ENCODE measurements at places on chromosomes 16 and 17.
A peak's percentile ranks its signal among the peaks of the same experiment; 100 is the strongest.

DNA sequence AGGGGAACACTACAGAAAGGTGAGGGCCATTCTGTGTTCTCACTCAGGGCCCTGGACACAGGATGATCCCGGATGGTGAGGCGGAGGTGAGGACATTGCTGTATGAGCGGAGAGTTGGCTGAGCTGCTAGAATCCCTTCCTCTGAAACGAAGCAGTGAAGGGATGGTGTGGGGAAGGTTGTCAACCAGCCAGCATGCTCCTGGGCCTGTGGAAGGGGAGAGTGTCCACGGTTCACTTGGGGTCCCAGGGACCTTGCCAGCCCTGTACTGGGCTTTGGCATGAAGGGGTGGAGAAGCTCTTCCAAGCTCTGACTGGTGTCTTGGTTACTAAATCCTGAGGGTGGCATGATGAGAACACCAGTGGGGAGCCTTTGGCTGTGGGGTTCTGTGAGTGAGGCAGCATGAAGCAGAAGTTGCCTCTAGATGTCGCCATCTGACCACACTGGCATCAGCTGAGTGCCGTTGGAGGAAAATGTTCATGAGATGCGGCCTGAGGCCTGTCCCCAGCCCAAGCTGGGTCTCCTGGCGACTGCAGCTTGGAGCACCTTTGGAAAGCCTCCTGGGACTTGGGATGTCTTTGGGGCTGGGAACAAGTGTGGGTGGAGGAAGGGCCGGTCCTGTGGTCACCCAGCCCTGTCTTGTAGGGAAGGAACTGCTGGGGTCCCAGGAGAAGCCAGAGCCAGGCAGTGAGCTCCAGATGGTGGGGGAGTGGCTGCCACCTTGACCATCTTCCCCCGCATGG is 14.8 kb downstream of the PDP2 start:
- peak; percentile 82 for DNase-seq

GRCh38 chr17:73902416-73903181 is 258.4 kb upstream of the SDK2 start:
- DNase-seq = no peak

DNA sequence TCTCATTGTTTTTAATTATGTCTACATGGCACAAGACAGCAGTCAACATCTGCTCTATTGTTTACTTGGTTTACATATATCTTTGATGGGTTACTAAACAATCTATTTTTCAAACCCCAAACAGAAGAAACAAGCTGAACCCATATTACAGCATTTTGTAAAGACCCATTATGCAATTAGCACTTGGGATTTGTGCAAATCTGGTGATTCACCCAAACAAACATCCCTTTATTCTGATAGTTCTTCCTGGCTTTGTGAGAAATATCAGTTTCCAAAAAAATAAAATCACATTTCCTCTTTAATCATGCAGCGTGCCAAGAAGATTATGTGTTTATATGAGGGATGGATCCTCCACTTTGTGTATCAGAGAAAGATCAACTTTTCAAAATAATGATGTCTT is 16.8 kb upstream of the RBFOX1 start:
- no peak for DNase-seq

DNA sequence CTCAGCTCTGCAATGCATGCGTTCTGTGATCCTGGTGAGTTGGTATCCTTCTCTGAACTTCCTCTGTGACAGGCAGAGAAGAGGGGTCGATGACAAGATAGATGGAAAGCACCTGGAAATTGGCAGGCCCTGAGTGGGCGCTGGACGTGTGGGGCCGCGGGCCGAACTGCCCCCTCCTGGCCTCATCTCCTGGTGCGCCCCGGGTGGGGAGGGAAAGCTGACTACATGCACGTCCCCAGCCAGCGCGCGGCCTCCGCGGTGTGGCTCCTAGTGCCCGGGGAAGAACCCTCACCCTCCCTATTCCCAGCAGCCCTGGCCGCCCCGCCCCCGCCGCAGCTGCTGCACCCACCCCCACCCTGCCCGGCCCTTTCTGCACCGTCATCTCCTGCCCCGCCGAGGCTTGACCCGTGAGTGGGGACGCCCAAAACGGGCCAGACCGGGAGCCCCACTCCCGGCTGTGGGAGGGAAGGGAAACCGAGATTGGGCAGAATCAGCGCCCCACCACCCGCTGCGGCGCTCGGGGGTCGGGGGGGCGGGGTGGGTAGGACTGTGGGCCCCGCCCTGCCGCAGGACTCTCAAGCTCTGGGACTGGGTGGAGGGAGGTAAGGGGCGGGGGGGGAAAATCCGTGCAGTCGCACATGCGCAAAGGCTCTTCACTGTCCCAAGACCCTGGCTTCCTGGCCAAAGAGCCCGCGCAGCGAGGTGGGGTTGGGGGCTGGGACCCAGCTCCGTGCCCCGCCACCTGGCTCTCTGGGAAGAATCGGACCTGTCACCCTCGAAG is at the start of gene NOL3:
Gene NOL3 (plus strand): TSS at position 371 of the 781 bp plus-strand sequence.
- DNase-seq = peak; percentile 94

- DNase-seq = no peak
These were observed 314.1 kb upstream of the IRX5 start for GRCh38 chr16:54616610-54617009.

DNA sequence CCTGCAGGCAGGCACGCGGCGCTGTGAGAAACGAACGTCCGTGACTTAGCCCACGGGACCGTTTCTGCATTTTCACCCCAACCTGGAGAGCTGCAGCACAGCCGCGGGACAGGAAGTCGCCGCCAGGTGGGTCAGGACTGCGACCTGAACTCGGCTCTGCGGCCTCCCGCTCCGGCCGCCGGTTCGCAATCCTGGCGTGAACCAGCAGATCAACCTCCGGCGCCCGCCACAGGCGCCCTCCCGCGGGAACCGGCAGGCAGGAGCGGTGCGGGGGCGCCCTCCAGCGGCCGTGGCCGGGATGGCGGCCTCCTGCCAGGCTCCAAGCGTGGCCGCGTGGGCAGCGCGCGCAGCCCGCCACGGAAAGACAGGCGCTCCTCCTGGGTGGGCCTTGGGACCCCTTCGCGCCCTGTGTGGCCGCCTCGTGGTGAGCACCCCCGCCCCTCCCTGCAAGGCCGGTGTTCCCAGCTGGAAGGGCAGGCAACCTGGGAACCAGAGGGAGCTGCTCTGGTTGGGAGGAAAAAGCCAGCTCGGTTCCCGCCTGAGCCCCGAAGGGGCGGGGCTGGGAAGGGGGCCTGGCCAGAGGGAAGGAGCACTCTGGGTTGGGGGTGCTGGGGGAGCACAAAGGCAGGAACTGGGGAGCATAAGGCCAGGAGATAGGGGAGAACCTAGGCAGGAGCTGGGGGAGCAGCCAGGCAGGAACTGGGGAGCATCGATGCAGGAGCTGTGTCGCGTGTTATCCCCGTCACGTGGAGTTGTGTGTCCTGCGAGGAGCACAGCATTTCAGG is 28.2 kb downstream of the ACTG1 start:
- peak; percentile 94 for DNase-seq

DNA sequence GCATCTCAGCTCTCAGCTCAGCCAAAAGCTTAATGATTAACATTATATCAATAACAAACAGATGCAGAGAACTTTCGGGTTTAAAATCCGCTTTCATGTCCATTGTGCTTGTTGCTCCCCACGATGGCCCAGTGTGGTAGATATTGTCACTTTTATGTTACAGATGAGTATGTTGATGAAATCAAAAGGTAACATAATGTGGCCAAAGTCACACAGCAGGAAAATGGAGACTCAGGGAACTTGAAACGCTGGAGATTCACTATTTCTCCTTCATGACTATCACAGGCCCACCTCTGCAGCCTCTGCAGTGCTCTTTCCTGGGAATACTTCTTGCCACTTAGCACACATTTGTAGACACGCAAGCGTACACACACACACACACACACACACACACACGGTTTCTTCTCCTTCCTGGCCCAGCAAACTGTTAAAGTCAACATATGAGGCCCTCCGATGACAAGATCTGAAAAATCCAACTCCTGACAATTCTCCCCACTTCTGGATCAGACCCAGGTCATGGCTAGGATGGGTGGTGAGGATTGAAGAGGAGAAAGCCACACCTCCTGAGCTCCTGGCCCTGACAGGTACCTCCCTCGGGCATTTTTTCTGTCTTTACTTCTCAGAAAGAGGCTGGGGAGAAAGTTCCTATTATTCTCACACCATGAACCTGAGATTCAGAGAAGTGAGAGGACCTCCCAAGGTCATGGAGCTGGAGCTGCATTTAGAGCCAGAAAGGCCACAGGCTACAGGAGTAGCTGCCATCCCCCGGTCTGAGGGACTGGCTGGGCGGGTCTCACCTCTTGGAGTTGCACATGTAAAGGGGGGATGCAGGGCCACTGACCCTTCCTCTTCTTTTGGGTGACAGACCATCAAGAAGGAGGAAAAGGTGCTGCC is 9.7 kb downstream of the DRC7 start:
- no peak for DNase-seq

DNA sequence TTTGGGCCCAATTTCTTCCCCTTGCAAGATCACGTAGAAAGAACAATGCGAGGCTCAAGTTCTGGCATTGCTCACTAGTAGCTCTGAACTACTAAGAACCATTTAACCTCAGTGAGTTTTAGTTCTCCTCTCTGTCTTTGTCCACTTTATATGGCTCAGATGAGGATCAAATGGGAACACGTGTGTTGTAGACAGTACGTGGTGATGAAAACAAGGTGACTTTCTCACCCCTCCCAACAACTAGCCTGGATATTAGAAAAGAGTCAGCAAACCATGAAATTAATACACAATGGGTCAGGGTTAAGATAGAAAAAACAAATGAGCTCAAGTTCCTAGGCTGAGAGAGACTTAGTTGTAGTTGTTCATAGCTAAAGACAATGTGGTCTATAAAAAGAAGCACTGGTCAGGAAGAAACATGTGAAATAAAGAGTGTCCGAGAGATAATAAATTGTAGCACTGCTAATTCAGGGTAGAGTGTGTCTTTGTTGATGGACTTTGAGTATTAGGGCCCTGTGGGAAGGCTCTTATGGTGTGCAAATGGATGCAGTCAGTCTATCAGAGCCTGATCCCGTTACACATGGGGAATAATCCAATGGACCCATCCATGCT is 417.0 kb downstream of the HAPSTR1 start:
- no peak for DNase-seq

DNA sequence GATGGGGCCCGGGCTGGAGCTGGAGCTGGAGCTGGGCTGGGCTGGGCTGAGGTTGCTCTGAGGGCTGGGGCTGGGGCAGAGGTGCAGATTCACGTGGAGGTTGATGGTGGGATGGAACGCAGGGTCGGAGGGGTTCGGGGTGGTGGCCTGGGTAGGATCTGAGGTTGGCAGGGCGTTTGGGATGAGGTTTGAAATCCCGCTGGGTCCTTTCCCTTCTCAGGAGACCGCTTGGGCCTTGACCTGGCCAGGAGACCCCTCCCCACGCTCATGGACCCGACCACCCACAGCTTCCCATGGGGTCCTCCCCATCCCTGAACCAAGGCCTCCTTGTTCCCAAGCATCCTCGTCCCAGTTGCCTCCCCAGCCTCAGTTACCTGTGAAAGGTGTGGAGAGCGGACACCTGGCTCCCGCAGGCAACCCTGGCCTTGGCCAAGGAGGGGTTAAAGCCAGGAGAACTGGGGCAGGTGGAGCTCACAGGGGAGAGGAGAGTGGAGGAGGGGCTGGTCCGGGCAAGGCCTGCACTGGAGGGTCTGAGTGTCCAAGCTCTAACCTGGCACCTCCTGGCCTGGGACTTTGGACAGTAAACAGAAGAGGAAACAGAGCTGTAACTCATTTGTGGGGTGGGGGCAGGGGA is at the start of gene ASGR2:
Gene ASGR2 (minus strand): TSS at position 582 of the 634 bp plus-strand sequence. CDS start 582 bp downstream, outside the sequence.
- DNase-seq = no peak

DNA sequence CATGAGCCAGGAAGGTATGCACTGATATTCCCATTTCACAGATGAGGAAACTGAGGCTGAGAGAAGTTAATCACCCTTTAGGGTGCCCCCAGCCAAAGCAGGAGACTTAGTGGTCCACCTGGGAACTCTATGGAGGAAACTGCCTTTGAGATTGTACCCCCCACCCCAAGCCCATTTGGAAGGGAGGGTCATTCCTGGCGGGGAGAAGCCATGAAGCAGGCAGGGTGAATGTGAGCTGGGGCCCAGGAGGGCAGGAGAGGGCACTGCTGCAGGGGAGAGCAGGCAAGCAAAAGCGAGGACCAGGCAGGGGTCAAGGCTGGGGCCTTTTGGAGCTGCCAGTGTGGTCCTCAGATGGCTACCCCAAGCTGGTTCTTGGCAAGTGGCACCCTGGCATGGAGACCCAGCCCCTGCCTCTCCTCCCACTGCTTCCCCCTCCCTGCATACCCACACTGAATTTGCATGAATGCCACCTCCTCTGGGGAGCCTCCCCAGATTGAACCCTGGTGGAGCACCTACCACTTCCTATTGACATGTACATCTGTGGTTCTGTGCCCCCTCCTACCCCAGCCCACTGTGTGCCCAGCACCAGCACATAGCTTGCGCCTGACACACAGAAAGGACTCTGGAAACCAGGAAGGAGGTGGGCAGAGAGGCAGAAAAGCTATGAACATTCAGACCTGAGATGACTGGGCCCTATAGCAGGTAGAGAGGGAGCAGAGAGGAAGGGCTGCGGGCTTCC is 965 bp upstream of the TMC6 start:
- no peak for DNase-seq

- no peak for DNase-seq
These were observed 1.3 kb upstream of the ALKBH5 start for GRCh38 chr17:18182110-18182977.

GRCh38 chr16:6684076-6684673 is 648.5 kb upstream of the RBFOX1 start:
- no peak for DNase-seq

GRCh38 chr17:31074772-31075555 is 19.8 kb upstream of the NF1 start:
- DNase-seq = no peak

- DNase-seq = no peak
These were observed 3.2 kb upstream of the KRT20 start for GRCh38 chr17:40888196-40888720.

GRCh38 chr17:18961634-18962493 is 9.9 kb downstream of the SLC5A10 start:
- no peak for DNase-seq

- peak; percentile 79 for DNase-seq
These were observed 6.8 kb upstream of the WBP2 start for GRCh38 chr17:75861927-75862317.

GRCh38 chr17:32267690-32268205 is 2.1 kb downstream of the RHBDL3 start:
- DNase-seq = no peak

DNA sequence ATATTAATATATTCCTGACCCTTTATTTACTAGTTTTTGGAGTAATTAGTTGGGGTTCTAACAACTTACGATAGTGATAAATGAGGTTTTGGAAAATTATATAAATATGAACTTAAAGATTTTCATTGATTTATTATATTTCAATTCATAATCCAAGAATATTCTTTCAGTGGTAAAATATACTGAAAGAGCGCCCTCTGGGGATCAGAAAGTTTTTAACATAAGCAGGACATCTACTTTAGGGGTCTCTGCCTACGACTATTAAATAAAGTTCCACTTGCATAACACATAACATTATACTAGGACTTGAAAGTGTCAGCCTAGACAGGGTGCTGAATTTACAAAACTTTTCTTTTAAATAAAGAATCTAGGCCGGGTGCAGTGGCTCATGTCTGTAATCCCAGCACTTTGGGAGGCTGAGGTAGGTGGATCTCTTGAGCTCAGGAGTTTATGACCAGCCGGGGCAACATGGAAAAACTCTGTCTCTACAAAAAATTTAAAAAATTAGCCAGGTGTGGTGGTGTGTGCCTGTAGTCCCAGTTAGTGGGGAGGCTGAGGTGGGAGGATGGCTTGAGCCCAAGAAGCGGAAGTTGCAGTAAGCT is 15.6 kb downstream of the RFWD3 start:
- no peak for DNase-seq

Measured in sigmoid colon (tissue), 7 donors.